ENCODE measurements at places on chromosomes 4 and X. TPM values are rescaled to one million over a fixed set of nuclear protein-coding genes. Genes with fewer than 3 reads are reported as not detected.

The NXF2B gene
- total RNA-seq: 0.64 TPM

The RHOXF2B gene
- not detected for total RNA-seq

The ARR3 gene
- total RNA-seq: not detected

The ARHGEF6 gene
- total RNA-seq: 3.8 TPM

The ZDHHC15 gene
- total RNA-seq: 3.7 TPM

The SLC10A7 gene
- 16.1 TPM for total RNA-seq

The DUSP21 gene
- not detected for total RNA-seq

The PNCK gene
- 3.7 TPM for total RNA-seq

The SSX7 gene
- total RNA-seq: not detected

The UGT2B15 gene
- 2.0 TPM for total RNA-seq

The CDS1 gene
- total RNA-seq: 15.1 TPM

The F11 gene
- total RNA-seq: 1.0 TPM

The DCK gene
- total RNA-seq: 14.9 TPM

The RIBC1 gene
- total RNA-seq: 2.7 TPM

The USP9X gene
- 74.4 TPM for total RNA-seq
